ENCODE measurements at places on chromosomes 5 and 9.

DNA sequence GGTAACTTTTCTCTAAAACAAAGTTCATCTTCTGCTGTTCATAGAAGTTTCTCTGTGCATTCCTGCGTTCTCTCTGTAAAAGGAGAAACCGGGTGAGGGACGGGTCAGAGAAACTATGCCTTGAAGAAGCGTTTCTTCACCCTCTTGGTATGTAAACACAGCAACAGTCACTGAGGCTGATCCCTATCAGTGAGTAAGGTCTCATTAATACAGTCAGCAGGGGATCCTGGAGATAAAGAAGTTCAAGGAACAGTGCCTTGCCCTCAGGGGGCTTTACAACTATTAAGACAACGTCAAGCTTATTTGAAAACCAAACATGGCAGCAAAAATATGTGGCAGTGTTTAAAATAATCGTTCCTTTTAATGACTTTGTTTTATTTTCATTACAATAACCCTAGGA, 202.9 kb upstream of the IL12B start:
- no peak for DNase-seq

DNA sequence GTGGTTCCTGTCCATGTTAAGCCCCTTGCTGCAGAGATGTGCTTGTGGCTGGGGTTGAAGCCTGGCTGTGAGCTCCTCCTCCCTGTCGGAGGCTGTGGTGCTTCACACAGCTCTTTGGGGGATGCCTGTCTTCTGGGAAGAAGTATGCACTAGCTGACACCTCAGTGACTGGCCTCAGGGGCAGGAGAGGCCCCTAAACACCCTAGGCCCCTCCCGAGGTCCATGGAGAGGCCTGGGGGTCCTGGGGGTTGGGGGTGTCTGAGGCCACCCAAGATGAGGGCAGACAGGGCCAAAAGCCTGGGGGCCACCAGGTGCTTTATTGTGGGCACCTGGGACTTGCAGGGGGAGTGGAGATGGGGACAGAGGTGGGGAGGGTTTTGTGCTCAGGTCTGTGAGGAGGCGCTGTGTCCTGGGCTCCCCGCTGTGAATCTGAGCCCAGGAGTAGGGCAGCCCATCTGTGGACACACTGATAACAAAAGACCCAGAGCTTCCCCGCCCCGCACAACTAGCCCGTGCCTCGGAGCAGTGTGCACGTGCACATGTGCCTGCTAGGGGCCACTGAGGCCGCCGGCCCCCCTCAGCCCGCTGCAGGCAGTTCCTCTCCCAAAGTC, 92.0 kb downstream of the PHF2 start:
- DNase-seq, result no peak

GRCh38 chr5:126523818-126524510, 71.1 kb downstream of the ALDH7A1 start:
- no peak for DNase-seq

- DNase-seq, result peak; percentile 80
Observed at GRCh38 chr5:145925353-145925752, 11.0 kb upstream of the SH3RF2 start.
